ENCODE measurements at places on chromosomes 13 and 19. TPM values are rescaled to one million over a fixed set of nuclear protein-coding genes. Genes with fewer than 3 reads are reported as not detected.

- peak; percentile 70 for DNase-seq
Measured at GRCh38 chr13:66344805-66345517, 885.2 kb downstream of the PCDH9 start.

DNA sequence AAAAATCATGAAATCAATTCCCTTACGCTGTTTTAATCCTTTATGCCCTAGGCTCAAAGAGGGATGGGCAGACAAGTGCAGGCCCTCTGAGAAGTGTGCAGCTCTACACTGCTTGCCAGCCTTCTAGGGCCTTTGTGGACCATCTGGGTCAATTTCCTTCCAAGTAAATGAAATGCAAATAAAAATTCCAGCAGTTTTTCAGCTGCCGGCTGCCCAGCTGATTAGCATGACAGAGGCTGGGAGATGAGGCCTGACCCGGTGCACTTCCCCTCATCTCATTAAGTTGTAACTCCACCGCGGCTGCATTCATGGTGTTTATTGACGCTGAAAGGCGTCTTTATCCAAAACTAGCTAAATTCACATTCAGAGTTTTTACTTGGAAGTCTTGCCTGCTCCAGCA lies 47.5 kb upstream of the GSX1 start:
- DNase-seq, result no peak

GRCh38 chr13:100790405-100790804 lies 115.8 kb upstream of the TMTC4 start:
- no peak for DNase-seq

DNA sequence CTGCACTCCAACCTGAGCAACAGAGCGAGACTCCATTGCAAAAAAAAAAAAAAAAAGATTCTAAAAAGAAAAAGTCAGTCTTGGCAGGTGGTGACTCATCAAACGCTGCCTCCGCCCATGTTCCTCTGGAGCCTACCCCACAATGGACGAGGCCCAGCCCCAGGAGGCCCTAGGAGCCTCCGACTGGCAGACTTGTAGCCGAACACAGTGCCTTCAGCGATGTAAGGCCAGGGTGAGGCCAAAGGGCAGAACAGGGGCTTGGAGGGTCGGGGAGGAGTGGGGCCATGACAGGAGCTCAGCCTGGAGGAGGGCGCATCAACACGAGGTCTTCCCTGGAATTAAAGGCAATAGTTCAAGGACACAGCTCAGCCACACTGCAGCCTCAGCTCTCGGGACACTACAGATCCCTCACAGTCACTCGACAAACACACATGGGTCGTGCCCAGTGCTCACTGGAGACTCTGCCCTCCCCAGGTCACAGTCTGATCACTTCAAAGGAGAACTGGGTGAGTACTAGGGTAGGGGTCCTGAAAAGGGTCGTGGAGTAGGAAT lies 5.1 kb downstream of the USE1 start:
- no peak for DNase-seq

DNA sequence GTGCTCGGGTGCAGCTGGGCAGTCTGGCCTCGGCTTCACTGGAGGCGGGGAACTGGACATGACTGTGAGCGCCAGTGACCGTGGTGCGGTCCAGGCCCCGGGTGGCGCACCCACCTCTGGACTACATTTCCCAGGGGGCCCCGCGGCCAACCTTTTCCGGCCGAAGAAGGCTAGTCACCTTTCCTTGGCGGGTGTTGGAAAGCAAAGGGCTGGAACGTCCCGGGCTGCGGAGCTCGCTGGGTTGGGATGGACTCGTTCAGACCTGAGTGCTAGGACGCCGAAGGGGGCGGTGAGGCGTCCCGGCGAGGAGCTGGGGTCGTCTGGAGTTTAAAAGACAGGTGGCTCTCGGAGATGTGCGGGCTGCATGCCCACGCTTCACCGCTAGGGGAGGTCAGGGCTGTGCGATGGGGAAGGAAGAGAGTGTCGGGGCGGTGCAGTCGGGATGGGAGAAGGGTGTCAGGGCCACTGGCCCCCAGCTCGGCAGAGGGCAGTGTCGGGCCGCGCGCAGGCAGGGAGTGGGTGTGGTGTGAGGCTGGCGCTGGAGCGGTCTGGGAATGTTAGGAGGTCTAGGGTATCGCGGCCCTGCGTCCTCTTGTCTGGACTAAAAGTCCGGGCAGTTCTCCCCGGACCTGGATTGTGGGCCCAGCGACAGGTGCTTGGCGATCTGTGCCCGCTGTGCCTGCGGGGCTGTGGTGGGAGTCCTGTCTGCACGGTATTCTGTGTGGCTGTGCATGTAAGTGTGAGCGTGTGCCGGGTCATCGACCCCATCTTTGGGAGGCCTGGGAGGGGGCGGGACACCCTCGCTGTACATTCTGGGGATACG lies 57.1 kb downstream of the ZNF568 start:
- DNase-seq, result peak; percentile 87

Gene PPM1N
- 0.24 TPM for polyA plus RNA-seq

Gene PHLDB3
- 5.0 TPM for polyA plus RNA-seq
